ENCODE measurements at places on chromosomes 11 and 22.

- DNase-seq = no peak
These were observed 12.6 kb downstream of the CCDC83 start for GRCh38 chr11:85867751-85868150.

DNA sequence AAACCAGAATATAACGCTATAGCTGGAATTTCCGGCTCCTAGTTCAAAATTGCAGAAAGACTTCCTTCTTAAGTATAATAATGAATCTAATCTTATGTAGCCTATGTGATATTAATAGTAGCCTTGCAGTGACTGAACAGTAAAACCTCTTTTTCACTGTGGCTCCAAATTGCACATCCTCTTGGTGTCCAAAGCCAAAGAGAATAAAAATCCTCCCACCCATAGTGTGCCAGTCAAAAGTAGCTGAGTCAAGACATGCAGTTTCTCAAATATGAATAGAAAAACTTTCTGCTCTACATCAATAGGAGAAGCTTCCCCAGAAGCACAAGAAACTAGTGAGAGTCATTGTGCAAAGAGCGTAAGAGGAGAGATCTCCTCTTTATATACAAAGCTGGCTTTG is 76.0 kb upstream of the PICALM start:
- DNase-seq = no peak

GRCh38 chr11:17915500-17916143 is 97.2 kb downstream of the SERGEF start:
- DNase-seq = no peak

- no peak for DNase-seq
These were observed 119.2 kb downstream of the MICAL2 start for GRCh38 chr11:12229450-12230229.

DNA sequence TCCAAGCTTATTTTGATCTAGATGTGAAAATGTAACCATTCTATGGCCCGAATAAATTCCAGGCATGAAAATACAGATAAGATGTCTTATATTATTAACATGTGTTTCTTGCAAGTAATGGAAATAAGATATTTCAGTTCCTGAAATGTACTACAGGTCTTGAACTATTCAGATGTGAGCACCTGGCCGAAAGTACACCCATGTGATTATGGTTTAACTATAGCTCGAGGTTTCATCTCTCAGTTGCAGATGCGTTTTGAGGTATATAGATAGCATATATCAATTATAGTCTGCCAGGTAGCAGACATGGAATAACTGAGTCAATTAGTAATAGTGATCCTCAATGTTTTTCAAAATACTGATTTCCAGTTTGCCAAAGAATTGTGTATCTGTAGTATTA is 68.3 kb downstream of the DDIAS start:
- no peak for DNase-seq

- no peak for DNase-seq
These were observed 12.8 kb upstream of the NNMT start for GRCh38 chr11:114283422-114283821.

DNA sequence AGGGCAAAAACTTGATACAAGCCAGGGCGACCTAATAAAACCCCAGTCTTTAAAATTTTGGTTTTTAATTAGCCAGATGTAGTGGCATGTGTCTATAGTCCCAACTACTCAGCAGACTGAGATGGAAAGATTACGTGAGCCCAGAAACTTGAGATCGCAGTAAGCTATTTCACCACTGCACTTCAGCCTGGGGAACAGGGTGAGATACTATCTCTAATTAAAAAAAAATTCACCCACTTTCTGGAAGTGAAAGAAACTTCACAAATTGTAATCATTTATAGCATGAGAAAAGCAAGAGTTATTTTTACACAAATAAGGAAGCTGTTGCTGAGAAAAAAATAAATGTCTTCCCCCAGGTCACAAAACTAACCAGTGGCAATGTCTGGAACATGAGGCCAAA is 882 bp upstream of the GLYATL2 start:
- DNase-seq = no peak

DNA sequence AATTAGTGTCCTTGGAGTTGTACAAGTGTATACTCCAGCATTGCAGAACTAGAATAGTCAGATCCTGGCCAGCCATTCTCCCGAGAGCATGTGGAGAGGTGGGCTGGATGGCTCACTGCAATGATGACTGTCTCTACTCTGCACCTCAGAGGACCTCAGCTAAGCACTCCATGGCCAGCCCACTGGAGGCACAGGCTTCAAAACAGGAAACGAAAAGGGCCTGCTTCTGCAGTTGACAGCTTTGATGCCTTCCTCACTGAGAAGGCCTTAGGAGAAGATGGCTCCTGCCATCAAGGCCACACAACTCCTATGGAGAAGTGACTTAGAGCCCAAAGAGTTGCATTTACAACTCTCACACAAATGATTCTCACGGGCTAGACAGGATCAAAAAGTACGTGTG is 9.1 kb downstream of the POLD4 start:
- no peak for DNase-seq

GRCh38 chr11:76083563-76084451 is 122.5 kb downstream of the WNT11 start:
- DNase-seq = no peak

DNA sequence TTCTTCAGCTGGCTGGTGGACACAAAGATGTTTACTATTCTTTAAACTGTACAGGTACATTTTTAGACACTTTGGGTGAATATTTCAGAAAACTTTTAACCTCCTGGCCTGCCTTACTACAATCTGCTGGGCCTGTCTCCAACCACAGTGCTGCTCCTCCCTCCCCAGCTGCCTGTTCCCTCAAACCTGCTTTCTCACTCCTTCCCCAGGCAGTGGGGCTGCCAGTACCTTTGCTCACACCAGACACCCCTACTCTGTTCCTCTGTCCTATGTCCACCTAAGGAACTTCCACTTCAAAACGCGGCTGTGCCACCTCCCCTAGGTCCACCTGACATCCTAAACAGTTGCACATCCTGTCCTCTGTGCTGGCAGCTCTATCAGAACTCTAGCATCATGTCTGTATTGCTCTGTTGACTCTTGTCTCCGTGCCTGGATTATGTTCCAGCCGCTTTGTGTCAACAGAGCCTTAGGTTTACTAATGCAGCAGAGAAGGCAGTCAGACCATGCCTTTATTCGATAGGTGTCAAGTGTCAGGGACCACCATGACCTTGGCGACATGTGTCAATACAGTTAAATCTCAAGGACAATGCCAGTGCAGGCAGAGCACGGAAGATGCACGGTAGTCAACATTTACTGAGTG is 13.4 kb downstream of the ZP1 start:
- DNase-seq = no peak

- no peak for DNase-seq
These were observed 110.8 kb downstream of the KCNQ1OT1 start for GRCh38 chr11:2588809-2589537.

DNA sequence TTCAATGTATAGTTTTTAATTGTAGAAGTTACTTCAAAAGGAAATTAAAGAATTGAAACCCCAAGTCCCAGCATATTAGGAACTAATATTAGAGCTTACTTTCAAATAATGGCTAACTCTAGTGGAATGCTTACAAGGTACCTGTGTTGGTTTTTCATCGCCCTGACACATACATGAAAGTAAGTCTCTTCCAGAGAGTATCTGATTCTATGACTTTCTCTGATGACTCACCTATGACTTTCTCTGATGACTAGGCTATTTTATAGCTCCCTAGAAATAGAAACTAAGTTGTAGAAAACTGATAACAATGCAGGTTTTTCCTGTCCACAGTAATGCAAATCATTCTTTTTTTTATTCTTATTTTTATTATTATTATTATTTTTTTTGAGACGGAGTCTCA is 33.6 kb upstream of the MMP7 start:
- no peak for DNase-seq
